Brain (organoid and tissue), 16 donors: ENCODE measurements at places on chromosomes 16 and 17.
A peak's percentile ranks its signal among the peaks of the same experiment; 100 is the strongest.

DNA sequence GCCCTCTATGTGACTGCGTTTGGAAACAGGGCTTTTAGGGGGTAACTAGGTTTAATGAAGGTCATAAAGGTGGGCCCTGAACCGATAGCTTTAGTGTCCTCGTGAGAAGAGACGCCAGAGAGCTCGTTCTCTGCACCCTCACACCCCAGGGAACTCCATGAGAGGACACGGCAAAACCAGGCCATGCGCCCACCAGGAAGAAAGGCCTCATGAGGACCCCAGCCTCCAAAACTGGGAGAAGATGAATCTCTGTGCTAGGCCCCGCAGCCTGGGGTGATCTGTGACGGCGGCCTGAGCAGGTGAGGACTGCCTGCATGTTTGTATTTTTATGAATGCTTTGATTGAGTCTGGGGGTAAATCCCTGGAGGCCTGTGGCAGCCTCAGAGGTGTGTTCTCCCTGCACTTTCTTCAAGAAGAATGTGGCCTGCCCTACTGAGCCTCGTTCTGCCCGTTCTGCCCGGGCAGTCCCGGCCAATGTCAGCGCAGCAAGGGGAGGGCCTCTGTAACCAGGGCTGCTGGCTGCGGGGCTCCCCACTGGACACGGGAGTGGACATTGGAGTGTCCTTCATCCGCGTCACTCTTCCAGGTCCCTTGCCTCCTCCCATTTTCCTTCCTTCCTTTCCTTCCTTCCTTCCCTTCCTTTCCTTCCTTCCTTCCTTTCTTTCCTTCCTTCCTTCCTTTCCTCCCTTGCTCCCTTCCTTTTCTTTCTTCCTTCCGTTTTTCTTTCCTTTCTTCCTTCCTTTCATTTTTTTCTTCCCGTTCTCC is 6.8 kb upstream of the RNF213 start:
- no peak for DNase-seq

DNA sequence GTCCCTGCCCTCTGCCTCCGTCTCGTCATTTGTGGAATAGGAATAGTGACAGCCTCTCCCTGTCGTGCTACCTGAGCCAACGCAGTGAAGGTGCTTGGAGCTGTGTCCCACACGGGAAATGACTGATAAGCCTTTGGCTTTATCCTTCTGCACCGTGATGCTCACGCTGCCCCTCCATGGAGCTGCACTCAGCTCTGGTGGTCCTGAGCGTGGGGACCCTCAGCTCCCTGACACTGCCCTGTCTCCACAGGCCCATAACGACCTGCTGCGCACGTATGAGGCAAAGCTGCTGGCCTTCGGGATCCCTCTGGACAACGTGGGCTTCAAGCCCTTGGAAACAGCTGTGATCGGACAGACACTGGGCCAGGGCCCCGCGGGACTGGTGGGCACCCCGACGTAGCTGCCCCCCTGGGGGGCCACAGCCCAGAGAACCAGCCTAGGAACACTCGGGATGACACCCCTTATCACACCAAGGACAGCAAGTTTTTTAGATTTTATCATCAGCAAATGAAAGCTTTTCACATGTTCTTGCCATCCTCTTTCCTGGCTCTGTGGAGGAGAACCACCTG is 23.8 kb upstream of the DBNDD1 start:
- DNase-seq = no peak

DNA sequence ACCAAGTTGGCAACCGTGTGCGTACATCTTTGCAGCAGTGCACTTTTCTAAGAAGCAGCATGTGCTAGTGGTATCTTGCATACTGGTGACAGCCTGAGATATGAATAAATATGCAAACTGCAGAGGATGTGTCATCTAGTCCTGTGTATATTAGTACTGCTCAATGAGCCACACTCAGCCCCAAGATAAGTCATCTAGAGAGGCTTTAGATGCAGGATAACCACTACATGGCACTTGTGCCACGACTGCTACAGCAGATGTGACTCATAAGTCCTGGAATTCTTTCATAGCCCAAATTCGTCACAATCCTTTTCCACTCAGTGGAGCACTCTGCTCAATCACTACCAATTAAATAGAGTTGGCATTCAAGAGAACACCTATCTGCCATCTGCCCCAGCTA is 171.5 kb downstream of the AXIN2 start:
- DNase-seq = peak; percentile 16

GRCh38 chr17:56165072-56165641 is 11.9 kb downstream of the ANKFN1 start:
- DNase-seq = no peak

GRCh38 chr17:2847381-2848333 is 51.4 kb downstream of the RAP1GAP2 start:
- DNase-seq = no peak

GRCh38 chr16:20878682-20879147 is 21.4 kb downstream of the DCUN1D3 start:
- DNase-seq = no peak

DNA sequence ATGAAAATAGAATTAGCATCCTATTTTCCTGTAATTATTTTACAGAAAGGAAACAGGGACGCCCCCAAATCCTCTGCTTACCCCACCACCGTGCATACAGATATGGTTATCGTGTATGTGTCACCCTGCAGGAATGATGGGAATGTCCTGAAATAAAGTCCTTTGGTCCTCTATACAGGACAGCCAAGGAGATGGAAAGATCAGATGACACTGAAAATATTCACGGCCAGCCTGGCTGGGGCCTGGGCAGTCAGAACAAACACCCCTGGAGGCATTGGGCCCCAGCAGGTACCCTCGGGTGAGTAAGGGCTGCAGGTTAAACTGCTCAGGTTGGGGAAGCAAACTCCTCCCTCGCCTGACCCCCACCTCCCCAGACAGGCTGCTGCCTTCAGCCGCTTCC is 368.0 kb downstream of the FOXL1 start:
- no peak for DNase-seq

GRCh38 chr16:69834807-69835466 is 72.8 kb downstream of the WWP2 start:
- no peak for DNase-seq

DNA sequence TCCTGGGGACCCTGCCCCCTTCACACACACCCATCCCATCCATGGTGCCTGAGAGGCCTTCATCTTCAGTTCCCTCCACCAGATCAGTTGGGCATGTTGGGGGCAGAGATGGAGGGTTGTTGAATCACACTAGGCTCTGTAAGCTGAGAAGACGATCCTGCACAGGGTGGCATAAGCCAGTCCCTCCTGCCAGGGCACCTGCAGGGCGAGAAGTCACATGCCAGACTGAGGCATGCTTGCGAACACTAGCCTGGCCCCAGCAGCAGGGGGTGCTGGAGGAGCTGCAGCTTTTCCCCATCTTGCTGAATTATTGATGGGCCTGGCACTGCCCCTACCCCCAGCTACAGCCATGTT is 6.1 kb upstream of the TBX2 start:
- no peak for DNase-seq

DNA sequence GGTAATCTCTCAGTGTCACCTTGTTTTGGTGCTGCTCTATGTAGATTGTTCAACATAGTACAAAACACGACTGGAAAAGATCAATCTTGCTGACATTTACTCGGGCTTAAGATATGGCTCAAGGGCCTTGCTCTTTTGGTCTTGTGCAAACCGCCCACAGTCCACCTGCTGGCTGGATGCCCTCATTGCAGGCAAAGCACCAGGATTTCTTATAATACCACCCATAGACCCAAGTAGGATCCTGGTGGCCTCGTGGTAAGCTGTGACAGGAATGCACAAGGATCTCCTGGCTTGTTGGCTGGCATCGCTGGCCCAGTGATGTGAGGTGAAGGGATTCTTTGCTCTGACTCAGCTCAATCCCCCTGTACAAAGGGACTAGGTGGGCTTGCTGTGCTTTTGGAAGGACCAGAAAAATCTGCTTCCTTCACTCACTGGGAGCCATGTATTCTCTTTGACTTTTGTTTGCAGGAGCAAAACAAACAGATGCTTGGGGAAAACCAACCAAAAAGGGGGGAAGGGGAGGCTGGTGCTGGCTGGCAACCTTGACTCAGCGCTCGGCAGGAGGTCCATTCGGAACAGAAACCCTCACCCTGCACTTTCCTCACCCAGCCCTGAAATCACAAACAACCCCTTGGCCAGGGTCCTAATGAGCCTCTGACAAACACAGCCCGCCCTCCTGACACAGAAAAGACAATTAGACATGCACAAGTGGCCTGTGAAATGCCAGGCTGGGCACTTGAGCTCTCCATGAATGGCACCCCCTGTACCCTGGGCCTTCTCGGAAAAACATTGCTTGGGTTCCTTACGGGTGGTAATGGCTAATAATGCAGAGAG is 36.6 kb upstream of the MED9 start:
- DNase-seq = peak; percentile 68

DNA sequence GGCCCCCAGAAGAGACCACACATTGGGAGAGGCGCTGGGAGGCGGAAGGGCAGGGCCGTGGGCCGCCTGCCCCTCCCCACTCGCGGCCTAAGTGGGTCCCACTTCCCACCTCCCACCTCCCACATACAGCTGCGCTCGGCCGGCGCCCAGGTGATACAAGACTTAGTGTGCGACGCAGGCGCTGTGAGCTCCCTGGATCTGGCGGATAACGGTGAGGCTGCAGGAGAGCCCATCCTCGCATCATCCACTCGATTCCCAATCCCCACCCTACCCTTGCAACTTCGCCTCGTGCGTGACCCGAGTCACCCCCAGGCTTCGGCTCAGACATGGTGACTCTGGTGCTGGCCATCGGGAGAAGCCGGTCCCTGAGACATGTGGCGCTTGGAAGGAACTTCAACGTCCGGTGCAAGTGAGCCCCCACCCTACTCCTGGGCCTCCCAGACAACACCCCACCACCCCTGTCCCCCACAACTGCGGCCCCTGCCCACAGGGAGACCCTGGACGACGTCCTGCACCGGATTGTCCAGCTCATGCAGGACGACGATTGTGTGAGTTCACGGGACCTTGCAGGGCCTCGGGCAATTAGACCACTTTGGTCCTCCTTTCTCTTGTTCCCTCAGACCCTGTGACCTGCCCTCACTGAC is 3.9 kb downstream of the CARMIL2 start:
- no peak for DNase-seq

DNA sequence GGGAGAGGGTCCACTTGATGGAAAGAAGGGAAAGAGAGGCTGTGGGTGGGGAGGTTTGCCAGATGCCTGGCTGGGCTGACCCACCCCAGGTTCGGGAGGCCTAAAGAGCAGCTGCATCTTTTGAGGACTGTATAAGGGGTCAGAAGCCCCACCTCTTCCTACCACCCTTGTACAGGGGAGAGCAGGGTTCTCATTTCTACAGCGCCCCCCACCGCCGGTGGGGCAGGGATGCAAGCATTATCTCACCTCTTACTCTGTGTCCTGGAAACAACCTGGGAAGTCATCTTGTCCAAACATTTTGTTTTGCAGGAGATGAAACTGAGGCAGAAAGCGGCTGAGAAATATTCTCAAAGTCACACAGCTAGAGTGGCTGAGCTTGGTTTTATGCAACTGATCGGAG is 22.5 kb upstream of the CCDC182 start:
- DNase-seq = no peak
